Immature natural killer cell (primary cell): ENCODE measurements at places on chromosomes 1 and 21. TPM values are rescaled to one million over a fixed set of nuclear protein-coding genes. Genes with fewer than 3 reads are reported as not detected.

DNA sequence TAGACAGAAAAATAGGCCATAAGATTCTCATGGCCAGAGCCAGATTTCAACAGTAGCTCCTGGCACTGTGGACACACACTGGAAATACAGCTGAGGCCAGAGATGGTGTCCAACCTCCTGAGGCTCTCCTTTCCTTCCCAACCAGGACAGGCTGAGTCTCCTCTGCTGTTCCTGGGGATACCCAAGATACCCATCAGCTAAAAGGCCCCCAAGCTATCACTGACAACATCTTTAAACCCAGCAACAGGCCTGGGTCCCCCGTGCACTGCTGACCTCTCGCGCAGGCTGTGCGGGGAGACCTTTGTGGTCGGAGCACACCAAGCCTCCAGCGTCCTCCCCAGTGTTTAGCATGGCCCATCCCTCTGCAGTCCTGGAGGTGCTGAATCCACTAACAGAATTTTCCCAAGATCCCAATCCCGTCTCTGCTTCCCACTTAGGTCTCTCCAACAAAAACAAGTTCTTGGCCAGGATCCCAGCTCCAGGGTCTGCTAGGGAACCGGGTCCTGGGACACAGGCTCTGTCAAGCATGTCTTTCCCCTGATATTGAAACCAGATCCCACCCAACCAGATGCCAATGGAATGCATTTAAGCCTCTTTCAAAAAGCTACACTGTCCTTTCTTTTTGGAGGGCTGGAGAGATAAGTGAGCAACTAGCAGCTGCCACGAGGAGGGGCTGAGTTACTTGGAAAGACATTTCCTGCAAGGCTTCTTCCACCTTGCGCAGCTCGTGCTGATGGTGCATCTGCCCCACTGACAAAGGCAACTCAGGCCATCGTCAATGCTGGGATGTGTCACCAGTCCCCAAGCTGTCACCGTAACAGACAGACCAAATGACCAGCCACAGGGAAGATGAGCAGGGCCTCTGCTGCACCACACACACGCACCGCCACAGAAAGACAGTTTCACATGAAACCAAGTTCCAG lies 73.2 kb downstream of the BCAR3 start:
- no peak for DNase-seq

MAEL gene
- not detected for polyA plus RNA-seq

DNA sequence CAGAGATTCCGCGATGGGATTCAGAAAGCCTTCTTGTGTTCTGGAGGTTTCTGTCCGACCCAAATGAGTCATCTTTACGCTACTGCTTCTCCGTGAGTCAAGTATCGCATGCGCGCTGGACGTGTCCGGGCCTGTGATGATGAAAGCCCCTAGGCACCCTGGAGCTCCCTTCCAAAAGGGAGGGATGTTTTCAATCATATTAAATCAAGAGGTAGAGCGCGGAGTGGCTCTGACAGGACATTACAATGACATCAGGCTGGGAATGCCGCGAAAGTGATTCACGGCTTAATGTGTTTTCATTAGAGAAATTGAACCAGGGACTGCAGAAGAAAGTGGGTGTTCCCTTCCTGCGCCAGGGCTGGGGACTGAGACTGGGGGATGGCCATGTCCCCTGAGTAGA lies 48.5 kb downstream of the AJAP1 start:
- no peak for DNase-seq

- DNase-seq = no peak
Measured at GRCh38 chr1:77401384-77401783, 119.6 kb downstream of the AK5 start.

LEFTY1 gene
- not detected for polyA plus RNA-seq

DNA sequence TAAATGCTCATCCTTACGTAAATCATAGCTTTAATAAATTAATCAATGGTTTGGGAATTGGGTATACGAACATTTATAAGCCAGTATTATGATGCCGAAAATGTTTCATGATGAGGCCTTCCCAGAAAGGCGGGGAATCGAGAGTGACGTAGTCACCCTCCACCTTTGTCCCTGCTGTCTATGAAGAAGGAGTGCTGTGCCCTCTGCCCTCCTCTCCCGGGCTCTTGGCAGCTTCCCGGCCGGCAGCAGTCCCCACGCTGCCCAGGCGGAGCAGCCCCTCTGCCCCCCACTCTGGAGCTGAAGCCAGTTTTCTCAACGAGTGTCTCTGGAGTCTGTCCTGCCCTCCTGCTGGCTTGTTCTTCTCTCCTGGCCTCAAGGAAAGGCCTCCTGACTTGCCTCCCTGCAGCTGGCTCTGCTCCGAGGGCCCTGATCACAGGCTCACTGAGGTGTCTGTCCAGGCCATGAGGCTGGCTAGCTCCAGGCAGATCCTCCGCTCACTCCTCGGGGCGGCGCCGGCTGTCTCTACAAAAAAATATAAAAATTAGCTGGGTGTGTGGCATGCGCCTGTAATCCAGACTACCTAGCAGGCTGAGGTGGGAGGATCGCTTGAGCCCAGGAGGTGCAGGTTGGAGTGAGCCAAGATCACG lies 150.7 kb upstream of the COL6A1 start:
- DNase-seq = no peak

- peak; percentile 22 for DNase-seq
Measured at GRCh38 chr1:184743062-184743756, 11.4 kb downstream of the EDEM3 start.

DNA sequence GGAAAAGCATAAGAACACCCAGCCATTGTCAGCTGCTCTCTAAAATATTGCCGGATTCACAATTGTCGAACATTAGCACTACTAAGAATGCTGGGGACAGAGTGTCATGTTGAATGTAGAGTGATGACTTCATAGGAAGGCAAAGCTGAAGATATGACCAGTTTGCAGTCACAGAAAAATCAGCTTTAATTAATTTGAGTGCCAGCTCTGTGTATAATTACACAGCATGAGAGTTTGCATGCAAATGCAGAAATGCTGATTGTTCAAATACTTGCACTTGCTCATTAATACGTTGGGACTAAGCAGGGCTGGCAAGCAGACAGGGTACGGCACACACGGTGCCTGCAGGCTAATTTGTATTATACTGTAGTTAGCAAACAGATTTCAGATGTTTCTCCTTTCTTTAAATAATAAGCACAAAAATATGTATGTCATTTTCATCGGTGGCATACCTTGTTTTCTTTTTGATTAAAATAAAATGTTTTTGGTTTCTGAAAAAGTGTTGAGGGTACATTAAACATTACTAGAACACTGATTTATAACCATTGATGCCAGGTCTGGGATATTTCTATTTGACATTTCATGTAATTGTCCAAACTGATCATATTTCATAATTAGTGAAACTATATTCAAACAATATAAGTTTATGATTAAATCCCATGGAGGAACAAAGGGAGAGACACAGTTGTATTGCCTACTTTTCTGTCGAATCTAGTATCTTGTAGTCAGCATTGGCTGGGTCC lies 99.8 kb upstream of the ADGRL2 start:
- no peak for DNase-seq

KCNE2 gene
- not detected for polyA plus RNA-seq

GRCh38 chr1:240285540-240285939 lies 193.9 kb downstream of the FMN2 start:
- DNase-seq = no peak

PRR9 gene
- not detected for polyA plus RNA-seq

- no peak for DNase-seq
Measured at GRCh38 chr1:113248494-113248893, 141.8 kb upstream of the MAGI3 start.

DNA sequence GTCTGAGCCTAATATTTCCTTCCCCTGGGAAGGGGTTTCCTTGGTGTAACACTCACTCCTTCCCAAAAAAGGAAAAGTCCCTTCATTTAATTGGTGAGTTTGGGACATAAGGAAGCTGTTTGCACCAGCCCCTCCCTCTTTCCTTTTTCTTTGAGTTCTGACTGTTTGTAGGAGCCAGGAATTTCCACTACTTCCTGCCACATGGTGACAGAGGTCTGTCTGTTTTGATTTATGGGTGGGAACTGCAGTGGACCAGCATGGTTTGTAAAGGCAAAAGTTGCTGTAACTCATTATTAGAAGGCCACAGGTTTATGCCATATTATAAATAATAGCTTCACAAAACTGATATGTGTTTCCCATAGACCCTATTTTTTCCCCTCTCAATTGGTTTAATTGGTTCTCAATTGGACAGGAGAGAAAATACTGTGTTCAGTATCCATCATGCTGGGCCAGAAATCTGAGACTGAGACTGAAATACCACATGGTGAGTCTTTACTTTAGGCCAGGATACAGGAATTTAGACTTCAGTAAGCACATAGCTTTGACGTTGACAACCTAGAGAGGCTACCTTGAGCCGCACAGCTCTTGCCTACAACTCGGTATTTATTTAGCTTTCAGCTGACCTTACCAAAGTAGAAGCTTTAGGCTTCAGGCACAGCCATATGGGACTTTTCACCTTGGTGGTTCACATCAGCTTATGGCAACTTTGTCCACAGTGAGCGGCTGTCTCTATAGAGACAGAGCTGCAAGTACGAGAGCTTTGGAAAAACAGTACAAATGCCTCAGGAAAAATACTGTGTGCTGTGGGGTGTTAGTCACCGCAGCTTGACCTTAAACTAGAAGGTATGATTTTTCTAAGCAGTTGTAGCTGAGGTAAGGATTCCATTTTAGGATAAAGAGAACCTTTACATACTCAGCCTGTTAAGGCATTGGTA lies 40.0 kb upstream of the RGS7 start:
- no peak for DNase-seq

DNA sequence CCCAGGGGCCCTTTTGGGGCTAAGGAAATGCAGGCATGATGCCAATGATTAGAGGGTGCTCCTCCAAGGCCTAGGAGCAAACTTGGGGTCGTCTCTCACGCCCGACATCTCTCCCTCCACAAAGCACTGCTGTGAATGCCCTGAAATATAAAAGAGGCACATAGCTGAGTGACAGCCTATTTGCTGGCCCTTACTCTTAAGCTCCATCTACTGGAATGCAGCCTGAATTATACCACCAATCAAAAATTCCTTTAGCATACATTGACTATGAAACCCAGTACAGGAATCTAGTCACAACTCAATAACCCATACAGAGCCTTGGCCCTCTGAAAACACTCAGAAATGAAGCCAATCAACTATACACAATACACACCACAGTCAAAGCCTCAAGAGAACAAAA lies 105.5 kb downstream of the LRIG2 start:
- no peak for DNase-seq

GRCh38 chr1:195173753-195174152 lies 1434.5 kb downstream of the KCNT2 start:
- DNase-seq = no peak

- no peak for DNase-seq
Measured at GRCh38 chr1:3827813-3828307, 29.2 kb downstream of the CEP104 start.

- DNase-seq = no peak
Measured at GRCh38 chr1:201336711-201337450, 40.6 kb downstream of the TNNT2 start.

DNA sequence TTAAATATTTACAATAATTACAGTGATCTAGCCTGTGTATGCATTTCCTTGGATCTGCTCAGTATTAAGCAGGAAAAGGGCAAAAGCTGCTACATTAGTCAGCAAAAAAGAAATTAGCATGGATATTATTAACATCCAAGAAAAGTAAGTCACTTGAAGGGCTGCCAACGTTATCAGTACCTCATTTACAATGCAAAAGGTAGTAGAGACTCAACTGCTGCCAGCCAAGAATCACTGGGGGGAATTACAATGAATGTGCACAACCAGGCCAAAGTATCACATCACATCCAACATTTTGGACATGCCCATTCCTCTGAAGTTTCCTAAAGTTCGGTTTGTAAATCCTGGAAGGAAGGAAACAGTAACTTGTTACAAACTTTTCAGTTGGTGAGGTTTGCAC lies 1.9 kb downstream of the CNN3 start:
- no peak for DNase-seq

GRCh38 chr21:42503711-42504110 lies 7.7 kb upstream of the RSPH1 start:
- DNase-seq = no peak

FNDC10 gene
- 0.64 TPM for polyA plus RNA-seq

DNA sequence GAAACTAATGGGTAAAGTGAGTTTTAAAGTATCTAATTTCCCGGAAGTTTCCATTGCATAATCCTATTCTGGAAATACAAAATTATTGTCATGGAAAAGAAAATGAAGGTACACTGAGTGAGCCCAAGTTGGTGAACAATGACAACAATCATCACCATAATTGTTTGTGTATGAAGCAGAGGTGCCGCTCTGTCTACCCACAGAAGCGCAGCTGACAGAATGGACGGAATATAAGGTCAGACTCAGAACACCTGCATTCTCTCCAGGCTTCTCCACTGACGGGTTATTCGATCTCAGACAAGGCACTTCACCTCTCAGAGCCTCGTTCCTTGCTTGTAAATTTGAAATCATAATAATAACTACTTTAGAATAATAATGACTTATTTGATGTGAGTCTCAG lies 99.1 kb upstream of the NGF start:
- DNase-seq = no peak

GRCh38 chr1:19206947-19207346 lies 3.1 kb downstream of the UBR4 start:
- DNase-seq = no peak

DNA sequence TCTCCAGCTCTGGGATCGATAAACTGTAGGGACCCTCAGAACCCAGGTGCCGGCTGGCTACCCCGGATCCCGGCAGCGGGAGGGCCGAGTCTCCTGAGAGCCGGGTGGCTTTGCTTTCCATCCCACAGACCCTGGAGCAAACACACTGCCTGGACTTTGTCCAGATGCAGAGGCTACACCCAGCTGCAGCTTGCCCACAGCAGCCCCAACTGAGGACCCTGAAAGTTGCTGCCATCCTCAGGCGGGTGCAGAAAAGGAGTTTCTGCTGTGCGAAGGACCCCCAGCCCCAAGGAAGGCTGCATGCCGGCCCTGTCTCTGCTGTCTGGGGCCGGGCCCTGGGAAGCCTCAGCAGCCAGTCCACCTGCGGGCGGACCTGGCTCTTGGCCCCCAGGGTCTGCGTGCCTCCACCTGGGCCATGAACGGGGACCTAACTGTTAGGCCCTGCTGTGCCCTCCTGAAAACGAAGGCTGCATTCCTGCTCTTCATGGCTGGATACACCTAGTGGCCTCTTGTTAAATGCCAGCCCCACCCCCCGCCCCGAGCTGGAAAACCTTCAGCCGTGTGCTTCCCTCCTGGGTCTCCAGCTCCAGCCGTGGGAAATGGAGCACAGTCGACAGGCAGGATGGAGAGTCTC lies 97.5 kb upstream of the ARHGEF16 start:
- no peak for DNase-seq

- DNase-seq = no peak
Measured at GRCh38 chr21:38716942-38717341, 88.8 kb upstream of the ETS2 start.

OR10Z1 gene
- polyA plus RNA-seq = not detected

TSNAX gene
- polyA plus RNA-seq = 122 TPM

DNA sequence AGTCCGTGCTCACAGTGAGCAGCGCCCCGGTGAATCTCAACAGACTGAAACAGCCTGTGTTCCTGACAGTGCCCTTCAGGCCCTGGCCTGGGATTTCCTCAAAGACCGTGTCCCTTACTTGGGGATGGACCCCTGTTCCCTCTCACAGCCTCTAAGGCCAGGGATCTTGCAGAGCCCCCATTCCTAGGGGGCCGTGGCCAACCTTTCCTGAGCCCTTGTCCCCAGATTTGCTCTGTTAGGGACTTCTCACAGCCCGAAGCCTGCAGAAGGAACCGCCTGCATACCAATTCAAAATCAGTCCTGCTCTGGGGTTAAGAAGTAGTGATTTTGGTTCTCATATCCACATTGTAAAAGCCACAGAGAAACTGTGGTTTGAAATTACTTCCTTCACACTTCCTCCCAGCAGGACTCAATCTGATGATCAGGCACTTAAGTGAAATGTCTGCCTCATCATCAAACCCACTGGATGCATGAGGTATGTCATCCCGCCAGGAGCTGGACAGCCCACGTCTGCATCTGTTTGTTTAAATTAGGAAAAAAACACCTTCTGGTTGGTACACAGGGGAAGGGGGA lies 14.9 kb downstream of the ABCA4 start:
- DNase-seq = no peak

UBASH3A gene
- not detected for polyA plus RNA-seq
